ENCODE measurements at places on chromosomes 12 and 14.

- DNase-seq, result no peak
These were observed 131.4 kb downstream of the KLHL28 start for GRCh38 chr14:44830371-44830770.

- DNase-seq, result no peak
These were observed 4.5 kb upstream of the KRT3 start for GRCh38 chr12:52800259-52800917.

DNA sequence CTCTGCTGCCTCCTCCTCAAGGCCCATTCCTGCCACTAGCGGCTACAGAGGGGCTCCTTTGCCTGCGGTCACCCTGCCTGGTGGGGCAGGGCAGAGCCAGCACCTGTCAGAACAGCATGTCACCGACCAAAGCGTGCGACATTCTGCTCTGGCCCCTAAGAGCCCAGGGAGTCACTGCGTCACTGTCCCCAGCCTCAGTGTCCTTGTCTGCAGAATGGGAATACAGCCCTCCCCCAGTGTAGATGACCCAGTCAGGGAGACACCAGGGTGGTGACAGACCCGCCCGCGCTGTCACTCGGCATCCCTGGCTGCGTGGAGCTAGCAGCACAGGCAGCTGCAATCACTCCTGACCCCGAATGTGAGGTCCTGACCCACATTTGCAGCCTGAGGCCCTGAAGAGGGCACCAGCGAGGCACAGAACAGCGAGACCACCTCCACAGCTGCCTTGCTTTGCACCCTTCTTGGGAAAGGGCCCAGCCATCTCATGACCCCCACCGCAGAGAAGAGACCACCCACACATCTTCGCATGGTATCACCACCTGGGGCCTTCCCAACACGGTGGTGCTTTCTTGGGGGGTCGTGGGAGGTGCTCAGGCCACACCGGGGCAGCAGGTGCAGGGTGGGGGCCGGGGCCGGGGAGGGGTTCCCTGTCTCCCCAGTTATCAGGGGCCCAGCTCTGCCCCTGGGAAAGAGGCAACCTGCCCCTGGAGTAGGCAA is 2.5 kb downstream of the AHNAK2 start:
- DNase-seq, result no peak

DNA sequence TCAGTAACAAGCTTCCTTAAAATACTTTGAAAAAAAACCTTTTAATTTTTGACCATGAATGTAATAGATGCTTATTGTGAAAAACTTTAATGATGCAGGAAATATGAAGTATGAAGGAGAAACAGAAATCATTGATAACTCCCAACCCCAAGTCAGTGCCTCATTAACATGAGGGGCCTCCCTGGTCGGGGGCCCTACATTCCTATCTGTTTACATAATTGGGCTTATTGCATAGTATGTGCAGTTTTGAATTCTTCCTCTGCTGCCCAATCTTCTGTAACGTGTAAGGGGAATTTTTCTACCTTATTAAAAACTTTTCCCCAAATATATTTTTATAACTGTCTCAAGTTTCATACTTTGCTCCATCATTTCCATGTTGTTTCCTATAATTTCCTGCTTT is 63.0 kb downstream of the SLC25A47 start:
- no peak for DNase-seq
